ENCODE measurements at places on chromosomes 6 and 20.

DNA sequence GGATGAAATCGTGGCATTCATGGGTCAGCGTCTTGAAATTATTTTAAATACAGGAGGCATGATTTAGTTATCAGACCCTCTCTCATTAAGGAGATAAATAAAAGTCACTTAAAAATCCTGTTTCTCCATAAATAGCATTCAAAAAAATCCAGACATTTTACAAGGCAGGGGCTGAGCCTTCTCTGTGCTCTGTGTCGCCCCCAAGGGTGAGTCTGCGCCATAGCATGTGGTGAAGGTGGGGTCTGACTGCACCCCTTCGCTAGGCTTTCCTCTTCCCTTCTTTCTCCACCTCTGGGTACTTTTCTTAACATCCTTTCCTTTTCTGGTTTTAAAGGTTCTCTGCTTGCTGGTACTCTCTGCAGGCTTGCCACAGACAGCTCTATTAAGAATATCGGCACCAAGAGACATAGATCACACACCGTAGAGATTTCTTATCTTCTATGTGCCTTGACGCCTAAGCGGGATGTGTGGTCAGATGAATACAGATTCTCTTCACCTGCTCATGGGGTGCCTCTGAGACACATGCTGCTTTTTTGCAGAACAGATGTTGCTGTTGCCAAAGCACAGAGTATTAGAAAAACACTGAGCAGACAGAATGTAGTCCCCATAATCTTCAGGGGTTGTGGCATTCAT lies 20.1 kb upstream of the FAM209A start:
- no peak for DNase-seq

- no peak for DNase-seq
These were observed 5.7 kb downstream of the HCK start for GRCh38 chr20:32057656-32058184.

GRCh38 chr6:126267626-126268025 lies 72.3 kb upstream of the CENPW start:
- peak; percentile 80 for DNase-seq

- DNase-seq = peak; percentile 2
These were observed 828 bp downstream of the ADGRB3 start for GRCh38 chr6:68635706-68636513.

GRCh38 chr6:122749451-122750050 lies 30.0 kb upstream of the FABP7 start:
- no peak for DNase-seq

DNA sequence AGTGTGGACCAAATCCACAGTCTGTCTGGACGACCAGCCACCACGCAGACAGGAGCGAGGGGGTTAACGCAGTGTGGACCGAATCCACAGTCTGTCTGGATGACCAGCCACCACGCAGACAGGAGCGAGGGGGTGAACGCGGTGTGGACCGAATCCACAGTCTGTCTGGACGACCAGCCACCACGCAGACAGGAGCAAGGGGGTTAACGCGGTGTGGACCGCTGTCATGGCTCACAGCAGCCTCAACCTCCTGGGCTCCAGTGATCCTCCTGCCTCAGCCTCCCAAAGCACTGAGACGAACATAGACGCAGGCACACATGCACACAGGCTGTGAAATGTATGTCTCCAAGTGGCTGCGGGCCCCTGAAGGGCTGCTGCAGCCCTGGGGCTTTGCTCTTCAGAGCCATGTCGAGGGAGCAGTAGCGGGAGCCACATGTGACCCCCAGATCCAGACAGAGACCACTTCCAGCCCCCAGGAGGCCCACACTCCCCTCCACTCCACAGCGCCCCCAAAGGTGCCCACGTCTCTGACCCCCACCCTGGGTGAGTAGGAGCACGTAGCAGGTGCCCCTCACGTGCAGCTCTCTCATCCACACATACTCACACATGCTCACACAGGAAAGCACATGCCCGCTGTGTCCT lies 98.1 kb downstream of the YTHDF1 start:
- no peak for DNase-seq

Data from endothelial cell of umbilical vein (primary cell).